ENCODE measurements at places on chromosomes 13 and 19. TPM values are rescaled to one million over a fixed set of nuclear protein-coding genes. Genes with fewer than 3 reads are reported as not detected.

PAF1 gene
- total RNA-seq, result 49.4 TPM

KLK3 gene
- total RNA-seq, result not detected

KRTDAP gene
- total RNA-seq, result 1.6 TPM

- DNase-seq, result no peak
Measured at GRCh38 chr13:94599877-94600276, 1.8 kb upstream of the GPR180 start.

GRCh38 chr19:29837448-29837981 lies 25.7 kb downstream of the CCNE1 start:
- DNase-seq, result no peak

DNA sequence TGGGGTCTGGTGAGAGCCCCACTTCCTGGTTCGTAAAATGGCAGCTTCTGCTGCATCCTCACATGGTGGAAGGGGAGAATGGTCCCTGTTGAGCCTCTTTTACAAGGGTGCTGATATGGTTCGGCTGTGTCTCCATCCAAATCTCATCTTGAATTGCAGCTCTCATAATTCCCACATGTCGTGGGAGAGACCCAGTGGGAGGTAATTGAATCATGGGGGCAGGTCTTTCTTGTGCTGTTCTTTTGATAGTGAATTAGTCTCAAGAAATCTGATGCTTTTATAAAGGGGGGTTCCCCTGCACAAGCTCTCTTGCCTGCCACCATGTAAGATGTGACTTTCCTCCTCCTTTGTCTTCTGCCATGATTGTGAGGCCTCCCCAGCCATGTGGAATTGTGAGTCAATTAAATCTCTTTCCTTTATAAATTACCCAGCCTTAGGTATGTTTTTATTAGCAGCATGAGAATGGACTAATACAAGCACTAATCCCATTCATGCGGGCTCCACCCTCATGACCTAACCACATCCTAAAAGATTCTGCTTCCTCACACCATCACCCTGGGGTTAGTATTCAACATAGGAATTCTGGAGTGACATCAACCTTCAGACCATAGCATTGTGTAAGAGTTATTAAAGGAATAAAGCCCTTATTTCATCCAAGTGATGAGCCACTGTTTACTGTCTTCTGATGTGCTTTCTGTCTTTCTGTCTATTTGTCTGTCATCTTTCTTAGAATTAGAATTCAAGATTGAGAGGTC lies 159.0 kb upstream of the IRS2 start:
- no peak for DNase-seq

GRCh38 chr13:48660361-48661076 lies 6.8 kb downstream of the CYSLTR2 start:
- no peak for DNase-seq

All from progenitor cell of endocrine pancreas (in vitro differentiated cells).